ENCODE measurements at places on chromosomes 13 and 19.

GRCh38 chr13:110324026-110324749 lies 17.1 kb downstream of the COL4A2 start:
- no peak for DNase-seq

DNA sequence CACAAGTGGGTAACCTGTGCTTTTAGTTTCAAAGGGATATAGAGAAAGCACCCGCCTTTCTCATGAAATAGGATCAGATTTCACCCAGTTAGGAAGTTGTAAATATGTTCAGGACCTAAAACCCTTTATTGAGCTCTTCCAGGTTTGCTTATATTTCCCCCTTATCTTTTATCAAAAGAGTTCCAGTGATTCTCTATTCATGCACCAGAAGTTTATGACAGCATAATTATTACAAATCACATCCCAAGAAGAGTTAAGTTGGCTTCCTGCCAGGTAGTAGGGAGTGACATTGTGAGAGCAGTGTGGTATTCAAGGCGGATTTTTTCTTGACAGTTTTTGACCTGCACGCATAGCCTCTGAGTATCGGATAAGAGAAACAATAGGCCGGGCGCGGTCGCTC lies 190.3 kb downstream of the STK24 start:
- no peak for DNase-seq

GRCh38 chr13:76438050-76438449 lies 448.2 kb downstream of the KCTD12 start:
- no peak for DNase-seq

GRCh38 chr19:17946965-17947784 lies 14.4 kb downstream of the CCDC124 start:
- no peak for DNase-seq

DNA sequence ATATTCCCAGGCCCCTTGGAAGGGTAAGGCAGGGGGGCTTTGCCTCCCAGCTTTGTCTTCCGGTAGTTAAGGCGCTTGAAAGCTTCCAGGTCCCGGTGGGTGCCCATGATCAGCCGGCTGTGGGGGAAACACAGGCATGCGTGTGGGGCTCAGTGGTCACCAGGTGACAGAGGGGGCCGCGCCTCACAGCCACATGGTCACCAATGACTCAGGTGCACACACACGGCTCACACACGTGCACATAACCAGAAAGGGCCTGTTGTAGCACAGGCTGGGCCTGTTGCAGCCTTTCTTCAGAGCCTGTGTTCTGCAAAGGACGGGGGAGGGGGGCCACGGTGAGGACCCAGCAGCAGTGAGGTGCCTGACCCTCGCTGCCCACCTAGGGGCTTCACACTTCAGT lies 5.9 kb downstream of the NANOS3 start:
- DNase-seq, result no peak

- no peak for DNase-seq
These were observed 116.6 kb upstream of the MCF2L start for GRCh38 chr13:112852392-112852791.

DNA sequence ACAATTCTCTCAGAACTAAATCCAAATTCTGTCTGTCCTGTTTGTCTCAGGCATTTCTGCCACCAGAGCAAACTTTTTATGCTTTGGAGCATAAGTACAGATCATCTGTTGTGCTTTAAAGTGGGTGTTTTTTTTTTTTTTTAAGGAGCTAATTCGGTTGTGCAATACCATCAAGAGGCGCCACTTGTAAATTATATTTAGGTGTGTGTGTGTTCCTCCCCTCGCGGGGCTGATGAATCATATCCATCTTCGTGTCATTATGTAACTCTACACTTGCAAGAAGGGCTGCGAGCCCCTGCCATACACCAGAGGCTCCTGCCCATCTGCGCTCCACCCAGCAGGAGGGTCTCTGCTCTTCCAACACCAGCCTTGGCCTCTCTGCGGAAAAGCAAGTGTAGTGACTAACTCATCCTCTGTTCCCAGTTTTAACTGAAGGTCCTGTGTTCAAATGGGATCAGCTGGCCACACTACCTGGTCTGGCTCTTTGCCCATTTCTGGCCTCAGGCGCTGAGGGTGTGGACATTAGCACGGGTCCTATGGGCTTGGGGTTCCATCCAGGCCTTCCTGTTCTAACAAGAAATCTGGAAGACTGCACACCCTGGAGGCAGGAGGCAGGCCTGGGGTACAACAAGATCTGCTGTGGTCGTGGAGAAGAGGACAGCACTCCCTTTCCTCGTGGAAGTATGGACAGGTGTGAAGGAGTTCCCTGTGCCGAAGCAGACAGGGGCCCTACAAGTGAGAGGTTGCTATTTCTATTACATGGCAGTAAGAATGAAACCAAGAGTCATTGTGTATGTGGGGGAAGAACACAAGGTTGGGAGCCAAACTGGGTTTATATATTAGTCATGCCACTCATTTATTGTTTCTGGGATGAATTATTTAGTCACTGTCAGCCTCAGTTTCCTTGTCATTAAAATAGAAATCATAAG lies 96.1 kb upstream of the MBNL2 start:
- DNase-seq, result no peak

GRCh38 chr19:5396096-5396939 lies 55.7 kb upstream of the PTPRS start:
- no peak for DNase-seq

GRCh38 chr19:13207846-13208671 lies 57.8 kb downstream of the IER2 start:
- peak; percentile 52 for DNase-seq

GRCh38 chr19:42303101-42303464 lies 659 bp upstream of the PAFAH1B3 start:
- DNase-seq, result no peak

- no peak for DNase-seq
These were observed 15.1 kb downstream of the KDM4B start for GRCh38 chr19:4984106-4984380.

DNA sequence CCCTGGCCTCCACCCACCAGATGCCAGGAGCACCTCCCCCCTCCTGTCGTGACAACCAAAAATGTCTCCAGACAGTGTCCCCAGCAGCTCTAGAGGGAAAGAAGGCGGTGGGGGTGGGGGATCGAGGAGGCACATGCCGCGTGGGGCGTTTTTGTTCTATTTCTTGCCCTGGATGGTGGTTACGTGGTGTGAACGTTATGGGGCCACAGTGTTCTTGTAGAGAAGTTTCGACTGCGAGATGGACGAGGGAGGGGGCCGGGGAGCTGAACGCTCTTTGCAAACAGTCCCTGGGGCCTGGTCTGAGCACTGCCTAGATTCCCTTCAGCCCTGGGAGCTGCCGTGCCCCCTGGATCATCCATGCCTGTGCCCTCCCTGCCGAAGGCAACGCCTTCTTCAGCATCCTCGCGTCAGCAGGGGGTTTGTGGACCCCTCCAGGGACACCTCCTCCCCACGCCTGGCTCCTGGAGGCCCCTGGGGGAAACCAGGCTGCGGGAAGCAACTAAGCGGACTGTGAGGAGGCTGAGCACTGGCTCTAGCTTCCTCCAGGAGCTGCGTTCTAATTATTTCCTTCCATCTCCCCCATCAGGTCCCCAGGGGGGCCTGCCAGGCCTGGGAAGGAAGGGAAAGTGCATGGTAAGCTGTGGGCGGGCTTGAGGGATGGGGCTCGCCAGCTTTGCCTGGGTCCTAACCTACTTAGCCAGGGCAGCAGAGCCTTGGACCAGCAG lies 131.5 kb downstream of the IER2 start:
- DNase-seq, result no peak

- DNase-seq, result no peak
These were observed 5.6 kb downstream of the LENG9 start for GRCh38 chr19:54457773-54458647.

GRCh38 chr13:112113348-112113747 lies 46.4 kb downstream of the SOX1 start:
- DNase-seq, result no peak

GRCh38 chr19:35868823-35869326 lies 501 bp downstream of the APLP1 start:
- DNase-seq, result no peak

DNA sequence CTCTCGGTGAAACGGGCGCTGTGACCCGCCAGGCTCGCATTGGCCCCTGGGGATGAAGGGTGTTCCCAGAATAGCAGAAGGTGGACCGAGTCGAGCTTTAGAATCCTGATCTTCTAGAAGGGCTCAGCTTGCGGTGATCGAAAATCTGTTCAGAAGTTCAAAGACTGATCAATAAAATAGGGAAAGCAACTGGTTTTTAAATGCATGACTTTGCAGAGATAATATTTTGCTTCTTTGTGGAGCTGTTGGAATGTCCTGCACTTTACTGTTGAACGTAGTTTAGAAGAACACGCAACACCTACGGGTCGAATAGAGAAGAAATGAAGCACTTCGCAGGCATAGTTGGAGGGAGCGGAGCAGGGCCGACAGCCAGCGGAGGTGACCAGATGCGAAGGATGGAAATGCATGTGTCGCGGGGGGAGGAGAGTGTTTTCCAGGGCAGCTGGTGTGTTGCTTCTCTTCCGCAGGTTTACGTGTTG lies 766 bp downstream of the CEBPG start:
- no peak for DNase-seq

- no peak for DNase-seq
These were observed 33.0 kb downstream of the OLFM2 start for GRCh38 chr19:9903336-9903735.

GRCh38 chr19:10111405-10111811 lies at the start of gene P2RY11:
TSS of gene P2RY11 (plus strand) at chr19:10111693. CDS start at chr19:10111722, 29 bp downstream.
- DNase-seq, result peak; percentile 47

- no peak for DNase-seq
These were observed 123.4 kb upstream of the PRR20A start for GRCh38 chr13:57017357-57017756.

DNA sequence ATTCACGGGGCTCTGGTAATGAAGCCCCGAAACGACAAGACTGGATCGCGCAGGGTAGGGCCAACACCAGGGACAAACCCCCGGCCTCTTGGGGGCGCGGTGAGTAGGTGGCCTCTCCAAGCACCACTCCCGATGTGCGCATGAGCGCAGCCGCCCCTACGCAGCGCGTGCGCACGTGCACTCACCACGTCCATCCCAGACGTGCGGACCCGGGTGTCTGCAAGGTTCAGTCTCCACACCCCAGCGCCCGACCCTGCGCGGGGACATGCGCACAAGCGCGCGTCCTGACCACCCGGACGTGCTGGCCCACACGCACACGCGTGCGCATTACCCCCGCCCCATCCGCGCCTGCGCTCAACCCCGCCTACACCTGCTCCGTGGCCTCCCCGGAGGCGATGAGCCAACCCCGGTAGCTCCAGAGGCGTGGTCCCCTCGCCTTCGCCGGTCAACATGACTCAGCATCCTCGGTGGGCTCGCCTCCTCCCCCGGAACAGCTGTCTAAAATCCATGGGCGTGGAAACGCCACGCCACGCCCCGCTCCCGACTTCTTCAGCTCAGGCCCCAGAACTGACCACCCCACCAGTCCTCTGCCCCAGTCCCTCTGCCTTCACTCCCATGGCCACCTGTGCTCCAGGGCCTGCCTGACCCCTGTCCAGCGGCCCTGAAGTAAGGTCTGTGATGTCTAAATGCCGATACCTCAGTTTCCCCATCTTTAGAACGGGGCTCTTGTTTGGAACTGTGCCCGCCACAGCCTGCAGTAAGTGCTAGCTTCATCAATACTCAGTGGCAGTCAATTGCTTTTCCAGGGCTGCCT lies 5.6 kb upstream of the GPI start:
- DNase-seq, result peak; percentile 95

DNA sequence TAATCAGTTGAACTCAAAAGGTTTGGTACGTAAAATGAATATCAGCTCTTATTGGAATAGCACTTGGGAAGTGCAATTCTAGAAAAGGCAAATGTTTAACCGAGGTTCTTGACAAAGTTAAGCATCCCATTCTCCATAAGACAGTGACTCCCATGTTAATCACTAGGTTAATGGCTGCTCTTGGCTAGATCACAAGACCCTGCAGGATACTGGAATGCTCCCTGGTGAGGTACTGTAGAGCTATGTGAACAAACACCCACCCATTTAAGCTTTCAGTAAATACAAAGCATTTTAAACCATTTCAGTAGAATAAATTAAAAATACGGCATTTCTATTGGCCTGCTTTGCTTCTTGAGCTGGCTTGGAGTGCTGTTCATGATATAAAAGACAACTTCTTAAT lies 56.5 kb downstream of the TDRD3 start:
- no peak for DNase-seq

- DNase-seq, result no peak
These were observed 502 bp downstream of the VRK3 start for GRCh38 chr19:50024719-50025021.

GRCh38 chr19:41619018-41619556 lies 7.8 kb downstream of the CEACAM4 start:
- no peak for DNase-seq

- DNase-seq, result no peak
These were observed 107.1 kb downstream of the UBL3 start for GRCh38 chr13:29743201-29743786.

DNA sequence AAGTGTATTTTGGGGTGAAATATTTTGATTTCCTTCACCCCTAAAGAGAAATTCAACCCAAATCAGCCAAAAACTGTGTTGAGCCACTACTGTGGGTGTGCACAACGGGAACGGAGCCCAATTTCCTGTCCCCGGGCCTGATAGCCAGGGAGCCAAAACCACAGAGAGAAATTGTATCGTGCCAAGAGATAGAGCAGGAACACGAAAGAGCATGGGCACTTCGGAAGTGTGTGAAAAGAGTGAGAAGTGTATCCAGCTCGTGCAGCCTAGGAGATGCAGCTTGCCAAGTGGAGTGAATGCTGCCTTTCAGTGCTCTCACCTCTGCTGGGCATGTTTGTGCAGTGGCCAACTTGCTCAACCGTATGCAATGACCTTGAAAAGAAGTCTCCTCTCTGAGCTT lies 19.4 kb upstream of the PLEKHF1 start:
- DNase-seq, result no peak

DNA sequence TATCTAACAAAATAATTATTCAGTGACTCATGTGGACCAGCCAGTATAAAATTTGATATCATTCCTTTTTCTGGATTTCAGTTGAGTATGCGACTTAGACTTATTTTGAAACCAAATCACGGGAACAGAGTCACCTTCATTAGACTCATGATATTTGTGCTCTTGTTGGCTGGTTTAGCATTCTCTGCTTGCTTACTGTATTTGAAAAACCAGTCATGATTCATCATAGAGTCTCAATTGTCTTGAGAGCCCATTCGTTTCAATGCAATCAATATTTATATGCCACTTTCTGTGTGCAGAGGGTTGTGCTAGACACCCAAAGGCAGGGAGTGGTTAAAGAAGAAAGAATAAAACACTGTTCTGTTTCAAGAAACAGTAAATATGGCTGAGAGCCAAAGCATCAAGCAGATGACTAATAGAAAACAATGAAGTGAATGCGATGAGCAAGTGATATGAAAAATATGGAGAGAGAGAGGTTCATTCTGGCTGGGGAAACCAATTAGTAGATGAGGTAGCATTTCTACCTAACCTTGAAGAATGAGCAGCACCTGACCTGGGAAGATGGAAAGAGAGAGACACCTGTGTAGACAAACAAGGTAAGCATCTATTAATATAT lies 99.6 kb upstream of the MBNL2 start:
- DNase-seq, result no peak

- no peak for DNase-seq
These were observed 22.3 kb upstream of the CEBPA start for GRCh38 chr19:33324628-33325027.

DNA sequence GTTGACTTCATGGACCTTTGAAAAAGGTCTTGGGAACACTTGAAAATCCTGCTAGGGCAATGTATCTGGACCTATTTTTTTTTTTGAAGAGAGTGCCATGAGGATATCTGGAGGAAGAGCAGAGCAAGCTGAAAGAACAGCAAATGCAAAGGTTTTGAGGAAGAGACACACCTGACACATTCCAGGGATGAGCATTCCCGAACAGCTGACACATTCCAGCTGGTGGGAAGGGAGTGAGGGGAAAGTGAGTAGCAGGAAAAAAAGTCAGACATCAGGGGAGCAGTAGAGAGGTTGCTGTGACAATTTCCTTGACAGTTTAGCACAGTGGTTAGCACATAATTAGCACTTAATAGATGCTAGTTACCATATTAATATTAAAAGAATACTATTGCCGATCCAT lies 14.7 kb downstream of the DGKH start:
- DNase-seq, result no peak
